CD4-positive, alpha-beta T cell treated with Interleukin-10 for 1 hour (primary cell): ENCODE measurements at places on chromosomes 11 and 22.

GRCh38 chr11:45270946-45271716, 15.0 kb downstream of the SYT13 start:
- no peak for DNase-seq

GRCh38 chr22:16963189-16963945, 44.7 kb downstream of the GAB4 start:
- DNase-seq: no peak

DNA sequence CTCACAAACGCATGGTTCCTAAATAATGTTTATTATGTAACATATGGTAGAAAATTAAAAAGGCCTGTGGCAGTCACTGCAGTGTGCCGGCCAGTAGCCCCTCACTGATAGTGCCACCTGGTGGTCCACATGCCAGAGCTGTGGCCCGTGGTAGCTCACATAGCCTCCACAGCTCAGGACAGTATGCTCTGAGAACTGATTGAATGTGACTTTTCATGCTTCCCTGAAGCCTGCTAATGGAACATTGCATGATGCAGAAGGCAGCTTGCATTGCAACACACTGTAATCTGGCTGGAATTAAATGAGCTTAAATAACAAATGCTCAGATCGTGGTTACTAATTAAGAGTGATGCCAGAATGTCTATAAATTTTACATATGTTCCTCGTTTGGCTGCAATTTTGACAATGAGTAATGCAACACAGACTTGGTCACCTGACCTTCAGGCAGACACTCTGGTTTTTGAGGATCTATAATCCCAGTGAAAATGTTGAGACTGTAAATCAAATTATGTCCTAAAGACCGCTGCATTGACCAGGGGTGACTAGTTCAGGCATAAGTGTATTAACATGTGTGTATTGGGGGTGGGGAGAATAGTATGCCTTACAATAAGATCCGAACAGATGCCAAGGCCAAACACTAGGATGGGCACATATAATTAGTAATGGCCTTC, 566.4 kb downstream of the METTL15 start:
- DNase-seq: no peak

- DNase-seq: no peak
Observed at GRCh38 chr11:29214833-29215232, 802.0 kb downstream of the KCNA4 start.

GRCh38 chr11:93653080-93653479, 8.4 kb upstream of the CEP295 start:
- DNase-seq: no peak

GRCh38 chr11:79514695-79515094, 73.9 kb upstream of the TENM4 start:
- no peak for DNase-seq

- DNase-seq: no peak
Observed at GRCh38 chr22:30821863-30822215, 127.2 kb downstream of the OSBP2 start.

GRCh38 chr22:39206491-39206890, 38.3 kb downstream of the PDGFB start:
- no peak for DNase-seq

- DNase-seq: no peak
Observed at GRCh38 chr11:64095273-64095817, 59.6 kb downstream of the FLRT1 start.
